Activated CD4-positive, alpha-beta T cell treated with anti-CD3 and anti-CD28 coated beads for 4 hours (primary cell): ENCODE measurements at places on chromosomes 6 and 20.
A peak's percentile ranks its signal among the peaks of the same experiment; 100 is the strongest.

DNA sequence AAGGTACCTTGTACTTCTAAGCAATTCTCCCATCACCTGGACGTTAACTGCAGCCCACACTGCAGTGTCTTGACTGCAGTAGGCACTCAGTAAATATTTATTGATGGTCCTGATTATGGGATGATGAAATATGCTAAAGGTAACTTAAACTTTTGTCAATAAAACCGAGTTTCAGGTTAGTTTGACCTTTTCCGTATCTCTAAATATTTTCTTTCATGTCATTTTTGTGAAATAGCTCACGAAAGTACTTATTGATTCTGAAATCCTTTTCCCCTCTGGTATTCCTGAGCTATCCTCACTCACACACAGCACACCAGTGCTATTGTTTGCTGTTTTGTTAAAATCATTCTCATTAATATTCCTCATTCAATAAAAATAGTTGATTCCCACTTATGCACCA lies 149.4 kb upstream of the ESR1 start:
- DNase-seq: no peak

- no peak for DNase-seq
Observed at GRCh38 chr20:9838378-9839295, at the start of gene PAK5. Gene PAK5 (minus strand): TSS chr20:9839076. CDS start chr20:9644328, 194,748 bp downstream.

- no peak for DNase-seq
Observed at GRCh38 chr6:11972806-11973205, 39.3 kb upstream of the HIVEP1 start.

- no peak for DNase-seq
Observed at GRCh38 chr6:84492241-84493165, 265.1 kb upstream of the CEP162 start.

- DNase-seq: no peak
Observed at GRCh38 chr6:111662072-111662793, 56.6 kb upstream of the TRAF3IP2 start.

DNA sequence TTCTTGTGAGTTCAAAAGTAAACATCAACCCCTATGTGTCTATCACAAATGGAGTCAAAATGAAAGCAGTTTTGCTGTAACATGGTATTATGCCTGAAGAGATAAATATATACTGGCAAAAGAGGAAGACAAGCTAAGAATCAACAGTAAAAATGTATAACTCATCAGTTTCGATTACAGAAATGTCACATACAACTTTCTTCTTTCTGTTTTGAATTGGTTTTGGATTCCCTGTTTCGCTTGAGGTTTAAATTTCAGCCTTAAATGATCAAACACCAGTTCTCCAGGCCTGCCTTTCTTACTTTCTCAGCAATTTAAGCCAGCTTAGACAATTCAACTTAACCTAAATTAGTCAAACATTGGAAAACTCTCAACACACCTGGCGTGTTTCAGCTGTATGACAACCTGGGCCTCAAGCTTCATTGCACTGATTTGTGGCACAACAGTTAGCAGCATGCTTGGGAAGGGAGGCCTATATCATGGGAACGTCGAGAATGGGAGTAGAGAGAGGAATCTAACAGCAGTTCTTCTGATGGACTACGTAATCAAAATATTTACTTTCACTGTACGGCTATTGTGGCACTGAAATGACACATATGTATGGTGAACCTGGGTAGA lies 51.9 kb upstream of the MARCKS start:
- DNase-seq: no peak

DNA sequence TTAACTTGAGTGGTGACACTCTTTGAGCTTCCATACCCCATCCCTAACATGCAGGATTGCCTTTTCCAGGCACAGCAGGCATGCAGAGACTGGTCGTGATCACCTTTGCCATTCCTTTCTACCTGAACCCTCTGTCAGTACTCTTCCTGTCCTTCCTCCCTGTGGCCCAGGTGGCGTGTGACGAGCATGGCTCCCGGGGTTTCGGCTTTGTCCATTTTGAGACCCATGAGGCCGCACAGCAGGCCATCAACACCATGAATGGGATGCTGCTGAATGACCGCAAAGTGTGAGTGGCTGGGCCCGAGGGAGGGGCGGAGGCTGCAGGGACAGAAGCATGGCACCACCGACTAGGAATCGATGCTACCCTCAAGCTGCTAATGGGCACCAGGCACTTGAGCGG lies 6.7 kb downstream of the PABPC1L start:
- no peak for DNase-seq

DNA sequence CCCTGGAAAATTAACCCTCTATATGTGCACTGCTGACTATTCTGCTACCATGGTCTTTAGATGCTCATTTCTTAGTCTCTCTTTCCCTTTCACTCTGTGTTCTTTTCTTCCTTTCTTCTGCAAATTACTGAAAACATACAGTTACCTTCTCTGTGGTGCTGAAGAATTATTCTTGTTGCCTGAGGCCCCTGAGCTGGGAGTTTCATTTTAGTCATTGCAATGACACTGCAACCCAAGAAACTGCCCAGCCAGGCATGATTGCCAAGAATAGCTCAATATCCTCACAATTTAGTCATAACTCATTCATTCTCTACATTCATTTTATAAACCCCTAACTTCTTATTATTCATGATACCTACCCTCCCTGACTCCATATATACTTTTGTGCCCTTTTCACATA lies 245.8 kb upstream of the RAB32 start:
- DNase-seq: no peak

DNA sequence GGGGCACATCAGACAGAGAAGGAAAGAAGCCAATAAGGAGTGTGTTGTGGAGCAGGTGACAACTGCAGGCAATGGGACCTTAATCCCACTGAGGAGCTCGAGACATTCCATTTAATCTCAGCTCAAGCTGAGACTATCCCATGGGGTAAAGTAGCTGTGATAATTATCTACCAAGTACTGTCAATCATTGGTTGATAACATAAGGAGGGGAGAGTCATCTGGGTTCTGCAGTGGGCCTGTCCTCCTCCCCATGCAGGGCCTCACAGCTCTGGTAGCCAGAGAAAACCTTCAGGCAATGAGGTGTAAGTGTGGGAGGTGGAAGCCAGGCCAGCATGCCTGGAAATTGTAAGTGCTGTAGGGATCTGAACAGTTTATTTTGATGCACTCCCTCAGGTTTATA lies 375.0 kb upstream of the ARID1B start:
- no peak for DNase-seq

- DNase-seq: no peak
Observed at GRCh38 chr20:59992526-59993084, 34.4 kb downstream of the CDH26 start.

GRCh38 chr6:75208298-75209183 lies 2.7 kb upstream of the COL12A1 start:
- DNase-seq: peak; percentile 84

DNA sequence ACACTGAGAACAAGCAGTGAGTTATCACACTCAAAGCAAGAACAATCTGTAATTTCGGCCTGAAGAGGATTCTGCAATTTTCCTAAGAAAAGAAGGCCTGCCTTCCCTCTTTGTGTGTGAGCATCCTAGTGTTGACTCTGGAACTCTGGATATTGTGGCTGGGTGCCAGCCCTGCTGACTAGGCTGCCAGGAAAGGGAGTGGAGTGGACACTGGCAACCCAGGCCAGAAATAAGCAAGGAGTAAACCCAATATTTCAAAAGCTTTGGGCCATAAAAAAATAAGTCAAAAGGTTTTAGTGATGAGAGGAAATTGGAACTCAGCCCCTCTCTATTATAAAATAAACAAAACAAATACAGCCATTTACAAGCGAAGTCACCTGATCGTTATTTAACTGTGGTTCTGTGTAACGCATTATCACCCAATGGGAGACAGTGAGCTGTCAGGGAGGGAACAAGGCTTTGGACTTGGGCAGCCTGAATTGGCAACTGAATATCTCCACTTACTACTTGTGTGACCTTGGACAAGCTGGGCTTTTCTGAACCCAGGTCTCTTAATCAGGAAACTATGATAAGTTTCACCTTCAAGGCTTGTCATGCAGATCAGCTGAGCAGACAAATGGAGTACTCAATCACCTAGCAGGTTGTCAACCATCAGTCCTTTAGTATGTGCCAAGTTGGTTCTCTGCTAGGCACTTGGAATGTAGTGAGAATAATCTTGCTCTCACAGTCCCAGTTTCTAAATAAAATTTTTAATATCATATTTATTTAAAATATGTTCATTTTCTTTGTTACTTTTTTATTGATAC lies 196.2 kb downstream of the PAX1 start:
- DNase-seq: no peak

GRCh38 chr6:26197933-26198721 lies 110.9 kb downstream of the HFE start:
- no peak for DNase-seq

GRCh38 chr6:71473926-71474325 lies 185.3 kb downstream of the OGFRL1 start:
- DNase-seq: no peak

DNA sequence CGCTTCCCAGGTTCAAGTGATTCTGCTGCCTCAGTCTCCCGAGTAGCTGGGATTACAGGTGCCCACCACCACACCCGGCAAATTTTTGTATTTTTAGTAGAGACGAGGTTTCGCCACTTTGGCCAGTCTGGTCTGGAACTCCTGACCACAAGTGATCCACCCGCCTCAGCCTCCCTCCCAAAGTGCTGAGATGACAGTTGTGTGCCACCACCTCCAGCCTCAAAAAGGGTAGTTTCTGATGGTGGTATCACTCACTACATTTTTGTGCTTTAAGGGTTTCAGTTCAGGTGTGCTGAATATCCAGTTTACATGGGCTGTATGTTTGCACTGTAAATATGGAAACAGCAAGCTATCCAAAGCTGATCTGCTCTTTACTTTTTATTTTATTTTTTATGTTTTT lies 12.1 kb upstream of the ADGRG6 start:
- no peak for DNase-seq

DNA sequence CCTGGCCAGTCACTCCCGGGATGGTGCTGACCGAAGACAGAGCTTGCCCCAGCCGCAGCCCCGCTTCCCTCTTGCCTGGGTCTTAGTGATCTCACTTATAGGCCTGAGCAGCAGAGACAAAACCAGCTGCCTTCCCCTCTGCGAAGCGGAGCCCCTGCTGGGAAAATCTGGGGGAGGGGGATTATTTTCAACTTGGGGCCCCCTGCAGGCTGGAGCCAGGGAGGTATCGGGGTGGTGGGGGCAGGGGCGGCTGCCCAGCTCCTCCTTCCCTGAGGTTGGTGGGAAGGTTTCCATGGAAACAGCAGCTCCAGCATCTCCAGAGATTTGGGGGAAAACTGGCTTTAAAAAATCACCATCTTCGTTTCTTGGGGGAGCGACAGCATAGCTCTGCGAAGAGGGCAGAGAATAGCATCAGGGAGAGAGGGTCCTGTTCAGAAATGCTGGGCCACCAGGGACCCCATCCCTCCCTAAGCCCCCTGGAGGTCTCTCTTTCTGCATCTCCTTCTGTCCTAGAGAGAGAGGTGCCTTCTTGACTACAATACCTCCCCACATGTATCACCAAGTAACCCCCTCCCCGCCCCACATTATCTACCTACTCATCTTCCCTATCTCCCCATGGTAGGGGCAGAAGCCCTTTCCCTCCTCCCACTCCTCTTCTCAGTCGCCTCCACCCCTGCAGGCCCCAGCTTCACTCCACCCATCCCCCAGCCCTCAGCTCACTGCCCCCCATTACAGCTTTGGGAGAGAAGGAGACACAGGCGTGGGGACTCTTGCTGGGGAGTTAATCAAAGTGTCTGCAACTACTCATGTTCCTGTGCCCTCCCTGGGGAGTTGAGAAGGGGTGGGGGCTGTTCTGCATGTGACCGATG lies 88.4 kb upstream of the CCDC167 start:
- DNase-seq: no peak

- DNase-seq: no peak
Observed at GRCh38 chr6:112770308-112770707, 423.2 kb downstream of the RFPL4B start.

DNA sequence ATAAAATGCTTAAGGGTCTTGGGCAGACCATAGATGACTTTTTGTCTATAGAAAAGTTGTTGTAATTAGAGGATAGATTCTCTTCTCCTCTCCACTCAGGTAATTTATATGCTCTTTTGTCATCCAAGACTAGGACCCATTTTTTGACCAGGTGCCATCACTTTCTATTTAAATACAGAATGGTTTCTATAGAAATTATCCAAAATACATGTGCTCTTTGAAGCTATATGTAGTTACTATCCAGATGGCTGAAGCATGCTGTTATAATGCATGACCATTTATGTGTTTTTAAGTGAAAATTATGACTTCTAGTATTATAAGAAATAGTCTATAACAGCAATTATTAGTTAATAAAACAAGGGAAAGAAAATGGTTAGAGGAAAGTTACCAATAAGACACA lies 3.0 kb upstream of the MLIP start:
- DNase-seq: no peak

GRCh38 chr6:12962529-12962928 lies 246.0 kb downstream of the PHACTR1 start:
- no peak for DNase-seq

GRCh38 chr6:7933794-7934193 lies 23.2 kb upstream of the TXNDC5 start:
- no peak for DNase-seq

DNA sequence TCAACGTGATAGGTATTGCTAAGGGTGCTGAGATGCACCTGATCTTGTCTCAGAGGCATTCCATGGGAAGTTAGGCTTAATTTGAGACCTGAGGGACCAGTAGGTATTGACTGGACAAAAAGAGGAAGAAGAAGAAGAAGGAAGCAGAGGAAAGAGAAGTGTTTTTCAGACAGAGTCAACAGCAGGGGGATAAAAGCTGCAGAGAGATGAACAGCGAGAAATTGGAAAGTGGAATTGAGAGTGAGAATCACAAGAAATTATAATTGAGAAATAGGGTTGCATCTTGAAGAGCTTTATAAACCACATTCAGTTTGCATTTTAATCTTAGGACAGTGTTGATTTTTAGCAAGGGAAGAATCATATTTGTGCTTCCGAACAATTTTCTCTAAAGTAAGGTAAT lies 254.0 kb downstream of the CD83 start:
- no peak for DNase-seq

DNA sequence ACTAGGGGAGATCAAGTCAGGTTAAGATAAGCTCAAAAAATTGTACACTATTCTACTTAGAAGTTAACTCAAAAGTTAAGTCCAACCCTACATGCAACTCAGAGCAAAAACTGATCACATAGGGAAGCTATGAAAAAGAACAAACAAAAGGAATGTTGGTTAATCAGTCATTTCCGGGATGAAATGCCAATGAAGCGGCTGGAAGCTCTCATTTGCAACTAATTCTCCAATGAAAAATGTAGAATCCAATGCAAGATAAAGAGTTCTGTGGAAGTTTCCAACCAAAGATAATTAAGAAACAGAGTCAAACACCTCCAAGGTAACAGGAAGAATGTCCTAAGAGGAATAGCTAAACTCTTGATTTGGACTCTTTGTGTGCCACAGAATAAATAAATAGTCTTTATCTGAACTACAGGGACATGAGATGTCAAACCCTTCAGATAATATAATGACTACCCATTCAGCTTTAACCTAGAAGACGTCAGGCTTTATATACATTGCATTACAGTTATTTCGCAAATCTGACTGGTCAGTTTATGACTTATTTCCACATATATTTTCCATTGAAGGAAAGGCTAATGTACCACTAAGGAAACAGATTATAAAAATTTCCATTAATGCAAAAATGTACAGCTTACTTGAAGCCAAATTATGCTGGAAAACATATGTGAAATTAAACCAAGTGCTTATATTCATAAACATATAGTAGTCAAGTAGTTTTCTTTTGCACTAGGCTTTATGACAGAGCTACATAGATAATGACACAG lies 48.0 kb upstream of the DST start:
- DNase-seq: no peak
